ENCODE measurements at places on chromosomes 6 and 20.

GRCh38 chr20:39993742-39994141, 695.3 kb downstream of the MAFB start:
- no peak for DNase-seq

GRCh38 chr20:59117526-59117925, 46.1 kb upstream of the ZNF831 start:
- DNase-seq: no peak

DNA sequence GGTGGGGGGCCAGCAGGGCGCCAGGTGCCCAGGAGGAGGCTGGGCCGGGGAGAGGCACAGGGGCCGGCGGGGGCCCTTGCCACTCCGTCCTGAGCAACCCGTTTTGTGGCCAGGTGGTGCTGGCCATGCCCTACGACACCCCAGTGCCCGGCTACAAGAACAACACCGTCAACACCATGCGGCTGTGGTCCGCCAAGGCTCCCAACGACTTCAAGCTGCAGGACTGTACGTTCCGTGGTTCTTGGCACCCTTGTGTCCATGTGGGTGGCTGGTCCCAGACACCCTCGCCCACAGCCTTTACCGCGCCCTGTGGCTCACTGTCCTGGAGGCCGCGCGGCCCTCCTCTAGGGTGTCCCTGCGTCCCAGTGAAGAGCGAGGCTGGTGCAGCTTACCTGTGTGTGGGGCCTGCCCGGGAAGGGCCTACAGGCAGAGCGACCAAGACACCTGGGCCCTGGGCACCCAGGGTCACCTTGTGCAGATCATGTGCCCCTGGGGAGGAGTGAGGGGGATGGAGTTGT, 28.7 kb downstream of the PYGB start:
- peak; percentile 60 for DNase-seq

GRCh38 chr6:137734005-137734874, 132.8 kb upstream of the TNFAIP3 start:
- DNase-seq: no peak

DNA sequence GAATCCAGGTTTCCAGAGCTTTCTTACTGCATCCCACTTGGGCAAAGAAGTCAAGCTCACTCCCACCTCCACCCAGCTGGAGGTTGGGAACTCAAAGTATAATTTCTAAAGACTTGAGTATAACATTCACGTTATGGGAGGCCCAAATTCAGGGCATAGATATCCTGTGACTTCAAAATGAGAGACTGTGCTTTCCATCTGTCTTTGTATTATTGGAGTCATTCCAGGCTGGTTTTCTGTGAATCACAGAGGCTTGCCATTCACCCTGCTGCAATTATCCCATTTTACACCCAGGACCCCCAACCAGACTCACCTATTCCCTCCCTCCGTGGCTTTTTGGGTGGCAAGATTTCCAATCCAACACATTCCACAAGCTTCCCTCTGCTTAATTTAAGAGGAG, 19.3 kb upstream of the SRC start:
- no peak for DNase-seq

DNA sequence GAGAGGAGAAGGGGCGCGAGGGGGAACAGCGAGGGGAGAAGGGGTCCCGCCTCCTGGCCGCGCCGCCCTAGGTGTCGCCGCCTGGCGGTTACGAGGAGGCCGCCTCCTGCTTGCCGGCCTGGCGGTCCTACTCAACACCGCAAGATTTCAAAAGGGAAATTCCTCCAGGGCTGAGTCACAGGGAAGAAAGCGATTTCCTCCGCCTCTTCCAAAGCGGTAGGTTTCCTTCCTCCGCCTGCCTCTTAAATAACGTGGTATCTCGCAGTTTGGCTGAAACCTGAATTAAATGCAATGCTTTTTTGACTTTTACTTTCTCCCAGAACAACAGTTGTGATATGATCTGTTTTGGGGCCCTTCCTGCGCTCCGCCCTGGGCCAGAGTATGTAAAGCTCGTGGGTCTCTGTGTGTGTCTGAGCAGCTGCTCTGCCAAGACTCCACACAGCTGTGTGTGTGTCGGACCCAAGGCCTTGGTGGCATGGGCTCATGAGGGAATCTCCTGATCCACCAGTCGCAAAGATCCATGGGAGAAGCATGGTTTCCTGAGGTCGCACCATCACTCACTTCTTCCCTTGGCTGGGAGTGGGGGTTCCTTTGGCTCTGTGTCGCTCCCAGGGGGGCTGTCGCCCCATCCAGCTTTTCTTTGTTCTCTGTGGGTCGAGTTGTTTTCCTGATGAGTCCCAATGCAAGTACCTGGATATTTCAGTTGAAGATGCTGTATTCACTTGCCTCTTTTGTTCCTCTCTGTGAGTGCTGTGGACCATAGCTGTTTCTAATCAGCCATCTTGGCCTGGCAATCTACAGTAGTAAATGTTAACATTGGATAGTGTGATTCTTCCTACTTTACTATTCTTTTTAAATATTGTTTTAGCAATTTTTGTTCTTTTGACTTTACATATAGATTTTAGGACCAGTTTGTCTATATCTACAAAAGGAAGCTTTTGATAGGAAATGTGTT, 31.6 kb upstream of the NOTCH4 start:
- peak; percentile 90 for DNase-seq

GRCh38 chr20:36248836-36249235, 12.6 kb downstream of the AAR2 start:
- DNase-seq: peak; percentile 17

GRCh38 chr6:110307368-110307767, 50.8 kb downstream of the METTL24 start:
- no peak for DNase-seq

DNA sequence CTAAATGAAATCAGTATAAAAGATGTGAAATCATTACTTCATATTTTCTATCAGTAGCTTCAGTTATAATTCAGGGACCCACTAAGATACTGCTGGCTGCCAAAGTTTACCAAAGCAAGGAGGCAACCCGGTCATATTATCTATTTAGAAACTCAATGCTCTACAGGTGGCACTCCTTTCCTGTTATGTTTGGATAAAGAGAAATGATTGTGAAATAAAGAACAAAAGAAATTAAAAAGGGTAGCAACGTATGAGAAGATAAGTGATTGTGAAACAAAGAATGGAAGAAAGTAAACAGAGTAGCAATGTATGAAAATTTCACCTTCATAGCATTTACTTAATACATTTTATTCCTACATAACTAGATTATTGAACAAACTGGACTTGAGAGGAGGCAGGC, 45.2 kb downstream of the RSPH3 start:
- DNase-seq: no peak

GRCh38 chr6:166724576-166724975, 97.5 kb upstream of the RPS6KA2 start:
- DNase-seq: no peak

- DNase-seq: no peak
Measured at GRCh38 chr6:25670208-25670607, 18.2 kb downstream of the SCGN start.

DNA sequence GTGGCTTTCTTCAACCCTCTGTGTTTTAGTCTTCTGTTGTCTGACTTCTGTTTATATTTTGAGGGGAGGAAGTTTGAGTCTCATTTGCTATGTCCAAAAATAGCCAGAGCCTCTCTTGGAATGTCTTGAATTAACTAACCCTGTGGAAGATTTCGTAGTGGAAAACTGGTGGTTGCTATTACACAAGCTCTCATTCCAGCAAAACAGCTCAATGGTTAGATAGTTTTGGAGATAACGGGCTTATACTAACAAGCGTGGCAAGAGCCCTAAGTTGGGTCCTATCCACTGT, 1.6 kb downstream of the CCN2 start:
- DNase-seq: no peak

DNA sequence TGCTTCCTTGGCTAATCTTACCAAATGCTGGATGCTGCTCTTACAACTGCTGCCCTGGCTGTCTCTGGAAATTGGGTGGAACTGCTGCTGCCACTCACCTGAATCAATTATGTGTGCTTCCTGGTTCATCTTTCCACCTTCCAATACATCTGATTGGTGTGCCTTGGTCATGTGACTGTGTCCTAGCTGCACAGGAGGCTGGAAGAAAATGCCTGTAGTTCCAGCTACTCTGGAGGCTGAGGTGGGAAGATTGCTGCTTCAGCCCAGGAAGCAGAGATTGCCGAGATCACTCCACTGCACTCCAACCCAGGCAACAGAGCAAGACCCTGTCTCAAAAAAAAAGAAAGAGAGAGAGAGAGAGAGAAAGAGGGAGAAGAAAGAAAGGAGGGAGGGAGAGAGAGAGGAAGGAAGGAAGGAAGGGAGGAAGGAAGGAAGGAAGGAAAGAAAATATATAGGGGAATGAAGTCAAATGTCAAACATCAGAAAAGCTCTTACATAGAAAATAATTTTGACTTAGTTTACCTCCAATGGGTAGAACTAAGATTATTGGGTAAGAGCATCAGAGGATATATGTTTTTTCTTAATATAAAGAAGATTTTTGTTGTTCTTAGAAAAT, 14.1 kb upstream of the PPARD start:
- no peak for DNase-seq

DNA sequence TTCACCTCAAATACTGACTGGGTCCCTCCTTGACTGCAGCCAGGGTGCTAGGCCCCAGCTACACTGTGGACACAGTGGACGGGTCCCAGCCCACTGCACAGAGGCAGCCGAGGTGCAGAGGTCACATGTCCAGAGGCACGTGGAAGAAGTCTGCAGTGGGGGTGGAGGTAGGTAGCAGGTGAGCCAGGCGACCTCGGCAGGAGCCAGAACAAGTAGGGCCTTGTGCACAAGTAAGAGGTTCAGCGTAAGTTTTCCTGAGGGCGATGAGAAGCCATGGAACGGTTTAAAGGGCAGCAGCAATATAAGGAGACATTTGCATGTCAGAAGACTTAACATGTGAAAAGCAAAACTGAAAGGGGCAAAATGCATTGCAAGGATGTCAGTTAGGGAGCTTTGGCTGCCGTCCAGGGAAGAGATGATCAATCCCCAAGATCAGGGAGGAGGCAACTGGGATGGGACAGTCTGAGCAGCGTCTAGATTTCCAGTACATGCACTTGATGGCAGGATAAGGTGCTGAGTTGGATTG, 49.7 kb upstream of the SNX9 start:
- no peak for DNase-seq

GRCh38 chr6:10406556-10406955, 8.3 kb downstream of the TFAP2A start:
- no peak for DNase-seq

GRCh38 chr6:54747955-54748354, 98.6 kb upstream of the FAM83B start:
- no peak for DNase-seq

- DNase-seq: no peak
Measured at GRCh38 chr6:129748212-129748900, 38.4 kb upstream of the ARHGAP18 start.

DNA sequence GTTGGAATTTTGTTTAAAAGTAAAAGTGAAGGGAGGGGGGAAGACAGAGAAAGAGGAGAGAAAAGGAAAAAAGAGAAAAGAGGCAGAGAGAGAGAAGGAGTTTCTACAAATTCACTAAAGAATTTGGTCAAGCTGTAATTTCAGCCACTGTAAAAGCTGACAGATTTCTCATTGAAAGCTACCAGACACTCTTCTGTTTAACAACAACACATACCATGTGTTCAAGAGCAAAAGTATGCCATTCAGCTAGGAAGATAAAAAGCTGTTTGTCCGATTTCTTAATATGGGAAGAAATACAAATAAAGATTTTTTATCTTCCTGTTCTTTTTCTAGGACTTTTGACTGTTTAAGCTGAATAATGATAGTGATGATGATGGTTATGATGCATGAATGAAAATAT, 204.8 kb upstream of the RSPO3 start:
- DNase-seq: no peak

- DNase-seq: no peak
Measured at GRCh38 chr6:155418017-155418761, 37.5 kb downstream of the NOX3 start.

DNA sequence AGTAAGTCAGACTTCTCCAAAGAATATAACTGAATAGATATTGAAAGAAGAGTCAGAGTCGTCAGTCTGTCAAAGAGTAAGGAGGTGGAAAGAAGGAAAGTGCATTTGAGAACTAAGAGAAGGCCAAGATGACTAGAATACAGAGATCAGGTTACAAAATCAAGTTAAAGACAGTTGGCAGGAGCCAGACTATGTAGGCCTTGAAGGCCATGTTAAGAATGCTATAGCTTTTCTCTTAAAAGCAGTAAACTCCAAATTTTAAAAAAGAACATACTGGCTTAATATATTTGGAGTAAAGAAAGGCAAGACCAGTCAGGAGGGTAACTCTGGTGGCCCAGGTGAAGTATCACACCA, 68.8 kb downstream of the IBTK start:
- no peak for DNase-seq

DNA sequence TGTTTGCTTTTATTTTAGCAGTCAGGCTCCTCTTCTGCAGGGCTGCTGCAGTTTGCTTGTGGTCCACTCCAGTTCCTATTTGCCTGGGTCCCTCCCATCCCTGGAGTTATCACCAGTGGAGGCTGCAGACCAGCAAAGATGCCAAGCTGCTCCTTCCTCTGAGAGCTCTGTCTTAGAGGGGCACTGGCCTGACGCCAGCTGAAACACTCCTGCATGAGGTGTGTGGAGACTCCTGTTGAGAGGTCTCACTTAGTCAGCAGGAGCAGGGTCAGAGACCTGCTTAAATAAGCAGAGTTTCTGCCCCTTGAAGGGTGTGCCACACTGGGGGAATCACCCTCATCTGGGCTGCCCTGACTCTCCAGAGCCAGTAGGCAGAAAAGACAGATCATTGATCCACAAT, 16.2 kb upstream of the WFDC8 start:
- no peak for DNase-seq

DNA sequence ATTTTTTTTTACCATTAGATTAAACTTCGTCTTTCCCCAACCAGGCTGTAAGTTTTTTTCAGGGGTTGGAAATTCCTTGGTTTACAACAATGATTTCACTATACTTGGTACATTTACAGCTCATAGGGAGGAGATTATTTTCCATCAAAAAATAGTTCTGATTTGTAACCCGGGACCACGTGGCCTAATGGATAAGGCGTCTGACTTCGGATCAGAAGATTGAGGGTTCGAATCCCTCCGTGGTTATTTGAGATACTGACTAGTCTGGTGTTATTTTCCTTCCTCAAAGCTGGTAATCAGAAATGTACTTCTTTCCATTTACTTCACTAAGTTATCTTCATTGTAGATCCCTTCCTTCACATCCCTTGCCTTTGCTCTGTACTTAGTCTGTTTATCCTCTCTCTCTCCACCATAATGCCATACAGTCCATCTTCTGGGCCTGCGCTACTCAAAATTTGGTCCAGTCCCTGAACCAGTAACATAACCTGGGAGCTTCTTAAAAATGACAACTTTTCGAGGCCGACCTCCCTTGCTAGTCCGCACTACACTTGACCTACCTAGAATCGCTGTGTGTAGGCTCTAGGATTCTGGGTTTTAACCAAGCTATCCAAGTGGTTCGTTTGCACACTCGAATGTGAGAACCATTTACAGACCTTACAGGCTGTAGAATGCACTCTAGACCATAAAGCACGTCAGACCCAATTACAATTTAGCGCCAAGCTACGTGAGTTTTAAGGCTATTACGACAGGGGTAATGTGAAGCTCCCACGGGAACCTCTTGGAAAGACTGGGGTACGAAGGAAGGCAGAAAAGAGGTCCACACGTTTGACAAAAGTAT, 42.1 kb upstream of the BTN3A2 start:
- DNase-seq: no peak
